T-helper 1 cell treated with Interleukin-12 subunit alpha and Interleukin-12 subunit beta and Interleukin-4 antibody, amounts not matched to agents 30 ng/mL and 1 ng/mL, for 36 hours (primary cell): ENCODE measurements at places on chromosomes 2 and 18. TPM values are rescaled to one million over a fixed set of nuclear protein-coding genes. Genes with fewer than 3 reads are reported as not detected.

WNT10A gene
- 0.07 and 0.29 TPM in 2 replicates for total RNA-seq

ADD2 gene
- 15.0 and 16.8 TPM in 2 replicates for total RNA-seq

LINC00305 gene
- not detected in 2 replicates for total RNA-seq

G6PC2 gene
- not detected in 2 replicates for total RNA-seq

HAT1 gene
- total RNA-seq = 54.9 and 59.5 TPM in 2 replicates

SERPINB3 gene
- not detected in 2 replicates for total RNA-seq

MREG gene
- total RNA-seq = 7.9 and 8.7 TPM in 2 replicates

IL36RN gene
- not detected in 2 replicates for total RNA-seq

NOL4 gene
- not detected in 2 replicates for total RNA-seq

ANKMY1 gene
- 28.6 and 33.0 TPM in 2 replicates for total RNA-seq

LIMS4 gene
- total RNA-seq = 0.42 and 0.59 TPM in 2 replicates

SLC9A4 gene
- 0.15 and 0.20 TPM in 2 replicates for total RNA-seq

ELOA2 gene
- total RNA-seq = not detected in 2 replicates

LAMA3 gene
- total RNA-seq = 0.05 TPM in 1 of 2 replicates, not detected in the other

GDF7 gene
- not detected in 2 replicates for total RNA-seq

CAVIN2 gene
- total RNA-seq = not detected in 2 replicates

MALT1 gene
- 46.2 and 49.8 TPM in 2 replicates for total RNA-seq

CCDC102B gene
- total RNA-seq = 2.5 and 3.4 TPM in 2 replicates

TEKT4 gene
- total RNA-seq = 0.39 and 0.64 TPM in 2 replicates

CROCC2 gene
- not detected in 2 replicates for total RNA-seq
